ENCODE measurements at places on chromosomes 2 and 18. TPM values are rescaled to one million over a fixed set of nuclear protein-coding genes. Genes with fewer than 3 reads are reported as not detected.

GRCh38 chr2:221655300-221655699 is 83.2 kb upstream of the EPHA4 start:
- DNase-seq: no peak

DNA sequence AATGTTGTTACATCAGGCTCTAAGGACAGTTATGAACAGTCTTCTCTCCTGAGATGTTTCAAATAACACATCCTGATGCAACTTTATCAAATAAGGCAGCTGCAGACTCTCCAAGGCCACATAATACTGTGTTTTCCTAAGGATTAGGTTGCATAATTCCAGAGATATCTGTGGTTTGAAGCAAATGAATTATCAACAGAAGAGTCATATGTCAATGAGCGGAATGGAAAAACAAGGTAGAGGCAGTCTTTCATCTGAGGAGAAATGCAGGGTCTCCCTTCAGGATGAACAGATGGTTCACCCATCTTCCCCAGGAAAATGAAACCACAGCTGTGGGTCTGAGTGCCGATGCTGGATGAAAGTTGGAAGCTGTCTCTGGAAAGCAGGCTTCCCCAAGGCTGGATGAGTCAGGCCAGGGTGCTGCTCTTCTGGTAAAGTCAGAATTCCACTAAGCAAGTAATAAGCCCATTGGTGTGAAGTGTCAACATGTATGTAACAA is 22.2 kb downstream of the LYG1 start:
- no peak for DNase-seq

GRCh38 chr2:181399027-181399426 is 58.2 kb upstream of the ITGA4 start:
- DNase-seq: no peak

- no peak for DNase-seq
Measured at GRCh38 chr2:195018462-195018861, 638.6 kb upstream of the SLC39A10 start.

- no peak for DNase-seq
Measured at GRCh38 chr2:152657043-152657442, 60.2 kb downstream of the PRPF40A start.

DNA sequence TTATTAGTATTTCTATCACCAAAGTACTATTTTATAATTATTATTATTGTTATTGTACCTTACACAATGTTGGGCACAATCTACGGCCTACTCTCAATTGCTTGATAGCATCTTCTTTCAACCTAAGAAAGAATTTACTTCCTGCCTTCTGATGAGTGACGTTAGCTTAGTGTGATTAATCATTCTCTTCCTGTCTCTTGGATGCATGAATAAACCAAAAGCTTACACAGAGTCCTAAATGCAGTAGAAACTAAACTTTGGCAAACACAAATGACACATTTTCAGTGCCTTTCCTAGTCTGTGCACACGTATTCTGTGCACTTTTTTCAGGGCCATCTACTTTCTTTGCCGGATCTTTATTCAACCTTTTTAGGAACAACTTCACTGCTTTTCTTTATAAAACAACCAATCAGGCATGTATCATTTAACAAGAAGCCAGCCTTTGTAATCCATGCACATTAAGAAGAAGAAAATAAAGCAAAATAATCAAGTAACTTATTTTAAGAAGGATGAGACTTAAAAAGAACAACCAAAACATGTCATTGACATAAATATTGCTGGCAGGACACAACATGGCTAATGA is 19.1 kb downstream of the TRAK2 start:
- no peak for DNase-seq

DNA sequence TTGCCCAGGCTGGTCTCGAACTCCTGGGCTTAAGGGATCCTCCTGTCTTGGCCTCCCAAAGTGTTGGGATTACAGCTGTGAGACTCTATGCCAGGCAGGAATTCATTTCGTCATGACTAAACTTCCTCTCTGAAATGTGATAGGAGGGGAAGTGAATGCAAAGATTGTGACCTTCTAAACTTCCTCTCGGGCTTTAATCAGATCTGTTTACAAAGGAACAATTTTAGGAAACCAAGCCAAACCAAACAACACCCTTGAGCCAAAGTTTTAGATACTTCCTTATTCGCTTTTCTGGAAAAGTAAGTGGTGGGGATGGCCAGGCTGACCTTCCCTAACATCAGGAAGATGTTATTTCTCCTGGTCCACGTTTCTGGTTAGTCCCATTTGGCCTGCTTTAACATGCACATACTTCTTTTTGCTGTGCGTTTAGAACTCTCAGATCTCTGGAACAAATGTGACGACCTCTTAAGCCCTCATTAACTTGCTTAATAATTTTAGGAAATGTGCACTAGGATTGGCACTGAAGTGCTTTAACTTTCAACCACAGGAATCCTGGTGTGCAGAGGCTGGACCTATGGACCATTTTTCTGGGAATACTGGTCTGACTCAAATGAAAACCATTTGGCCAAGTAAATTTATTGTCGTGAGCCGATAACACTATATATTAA is 33.2 kb upstream of the YES1 start:
- DNase-seq: no peak

DNA sequence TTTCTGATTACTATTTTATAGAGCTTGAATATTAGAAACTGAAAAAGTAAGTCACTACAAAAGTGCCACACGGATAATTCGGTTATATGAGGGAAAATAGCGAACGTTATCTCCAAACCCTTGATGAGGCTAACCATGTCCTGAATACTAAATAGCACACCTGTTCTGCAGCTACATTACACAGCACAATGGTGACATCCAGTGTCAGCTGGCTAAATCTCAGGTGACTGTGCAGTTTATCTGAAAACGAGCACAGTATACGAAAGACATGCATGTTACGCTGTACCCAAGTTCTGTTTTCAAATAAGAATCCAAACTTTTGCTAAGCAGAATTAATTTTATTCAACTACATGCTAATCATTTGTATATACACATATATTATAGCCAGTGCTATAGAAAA is 9.0 kb downstream of the CCDC68 start:
- no peak for DNase-seq

Gene NYAP2
- total RNA-seq: not detected

Gene PRKAG3
- total RNA-seq: not detected

Gene ZNF892
- total RNA-seq: 4.8 TPM

Gene TRPM8
- not detected for total RNA-seq

Gene VSNL1
- total RNA-seq: not detected

Gene PID1
- total RNA-seq: not detected

All from activated T-helper 2 cell treated with anti-CD3 and anti-CD28 coated beads, Interferon-gamma antibody, Interleukin-2, Interleukin-4, amounts not matched to agents 10 μg/mL and 5 μg/mL and 100 μg/mL, durations not matched to agents 14 hours and 24 hours and 36 hours (primary cell).